ENCODE measurements at places on chromosomes 2 and 18.

- no peak for DNase-seq
Observed at GRCh38 chr2:205965707-205966106, 120.3 kb downstream of the INO80D start.

GRCh38 chr2:145812165-145812554, 1292.2 kb upstream of the ZEB2 start:
- DNase-seq, result no peak

DNA sequence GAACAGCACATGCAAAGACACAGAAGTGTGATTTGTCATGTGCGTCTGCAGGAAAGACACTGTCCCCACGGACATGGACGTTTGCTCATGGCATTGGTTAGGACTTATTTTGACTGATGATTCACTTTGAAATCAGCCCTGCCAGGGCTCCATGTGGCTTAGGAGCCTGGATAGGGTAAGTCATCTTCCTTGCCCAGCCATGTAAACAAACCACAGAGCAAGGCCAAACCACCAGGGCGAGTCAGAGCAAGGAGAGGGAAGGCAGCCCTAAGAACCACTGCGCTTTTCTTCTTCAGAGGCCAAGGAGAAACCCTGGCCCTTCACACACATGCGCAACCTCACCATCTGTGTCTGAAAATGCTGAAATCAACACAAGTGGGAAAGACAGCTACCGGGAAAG, 88.8 kb downstream of the GFPT1 start:
- DNase-seq, result peak; percentile 45

- DNase-seq, result no peak
Observed at GRCh38 chr2:159475793-159476192, 140.6 kb downstream of the BAZ2B start.

- no peak for DNase-seq
Observed at GRCh38 chr2:225052703-225053102, 10.4 kb upstream of the DOCK10 start.

DNA sequence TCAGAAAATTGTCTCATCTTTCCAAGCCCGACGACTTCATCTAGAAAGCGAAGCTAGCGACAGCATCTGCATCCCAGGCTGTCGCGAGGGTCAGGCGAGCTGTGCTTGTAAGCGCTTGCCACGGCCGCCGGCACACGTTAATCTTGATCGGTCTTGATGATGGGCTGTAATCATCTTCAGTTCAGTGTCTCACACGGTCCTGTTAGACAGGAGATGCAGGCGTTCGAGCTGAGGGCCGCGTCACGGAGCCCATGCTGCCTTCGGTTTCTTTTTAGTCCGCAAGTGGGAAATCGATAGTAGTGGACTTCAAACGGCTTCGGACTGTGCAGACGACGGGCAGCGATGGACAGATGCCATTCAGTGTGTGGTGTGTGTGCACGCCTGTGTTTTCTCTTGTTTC, 43.6 kb downstream of the ADI1 start:
- no peak for DNase-seq

- DNase-seq, result peak; percentile 51
Observed at GRCh38 chr2:238895891-238896600, 48.2 kb downstream of the TWIST2 start.

GRCh38 chr2:202375033-202375608, 1.0 kb upstream of the BMPR2 start:
- DNase-seq, result peak; percentile 61

GRCh38 chr18:5286525-5286924, 9.0 kb downstream of the ZBTB14 start:
- DNase-seq, result no peak

All from SW480 (cell line).